CD14-positive monocyte (primary cell): ENCODE measurements at places on chromosomes 6 and 20.
A peak's percentile ranks its signal among the peaks of the same experiment; 100 is the strongest.

GRCh38 chr20:62134735-62135231 lies 8.4 kb downstream of the PSMA7 start:
- no peaks in the 10 kb centered on the region for H3K27me3 ChIP-seq
- peak; percentile 64 for DNase-seq
- peaks cover 40% of the 10 kb centered on the region for H3K4me1 ChIP-seq
- peaks cover 90% of the 10 kb centered on the region for H3K36me3 ChIP-seq
- H3K27ac ChIP-seq, result peak overlapping the region; percentile 79

GRCh38 chr6:29908710-29909109 lies 33.6 kb upstream of the HLA-A start:
- peaks cover 3% of the 10 kb centered on the region for H3K27me3 ChIP-seq
- DNase-seq, result no peak

GRCh38 chr6:44529146-44529905 lies 141.8 kb downstream of the CDC5L start:
- no peaks in the 10 kb centered on the region for H3K27me3 ChIP-seq
- no peak overlapping the region for H3K4me3 ChIP-seq
- H3K36me3 ChIP-seq, result no peaks in the 10 kb centered on the region
- no peak for DNase-seq
- peaks cover 13% of the 10 kb centered on the region for H3K4me1 ChIP-seq

DNA sequence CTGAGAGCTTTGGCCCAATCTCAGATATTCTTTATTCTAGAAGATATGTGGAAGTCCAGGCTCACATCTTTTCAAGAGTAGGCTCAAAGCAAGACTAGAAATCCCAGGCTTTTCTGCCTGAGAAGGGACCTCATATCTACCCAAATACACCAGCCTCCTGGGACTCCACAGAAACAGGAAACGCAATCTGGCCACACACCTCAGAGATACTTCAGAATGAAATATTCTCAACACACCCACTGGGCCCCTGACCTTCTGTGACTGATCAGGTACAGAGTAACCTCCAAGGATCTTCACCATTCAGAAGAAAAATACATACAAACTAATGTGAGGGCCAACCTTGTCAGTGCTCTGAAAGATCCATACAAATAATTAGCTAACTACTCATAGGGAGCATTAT lies 183.2 kb downstream of the HIVEP2 start:
- no peaks in the 10 kb centered on the region for H3K27me3 ChIP-seq
- peaks cover 28% of the 10 kb centered on the region for H3K36me3 ChIP-seq
- no peak overlapping the region for H3K27ac ChIP-seq
- no peak overlapping the region for H3K4me3 ChIP-seq
- DNase-seq, result no peak

- no peaks in the 10 kb centered on the region for H3K4me1 ChIP-seq
- no peak overlapping the region for H3K27ac ChIP-seq
- H3K4me3 ChIP-seq, result no peak overlapping the region
- no peak for DNase-seq
- no peaks in the 10 kb centered on the region for H3K36me3 ChIP-seq
- no peaks in the 10 kb centered on the region for H3K27me3 ChIP-seq
These were observed 15.9 kb downstream of the SLC22A23 start for GRCh38 chr6:3440911-3441310.

GRCh38 chr20:54598352-54598751 lies 123.0 kb downstream of the DOK5 start:
- H3K4me1 ChIP-seq, result no peaks in the 10 kb centered on the region
- no peak for DNase-seq
- H3K4me3 ChIP-seq, result no peak overlapping the region
- H3K27me3 ChIP-seq, result no peaks in the 10 kb centered on the region
- no peak overlapping the region for H3K27ac ChIP-seq

DNA sequence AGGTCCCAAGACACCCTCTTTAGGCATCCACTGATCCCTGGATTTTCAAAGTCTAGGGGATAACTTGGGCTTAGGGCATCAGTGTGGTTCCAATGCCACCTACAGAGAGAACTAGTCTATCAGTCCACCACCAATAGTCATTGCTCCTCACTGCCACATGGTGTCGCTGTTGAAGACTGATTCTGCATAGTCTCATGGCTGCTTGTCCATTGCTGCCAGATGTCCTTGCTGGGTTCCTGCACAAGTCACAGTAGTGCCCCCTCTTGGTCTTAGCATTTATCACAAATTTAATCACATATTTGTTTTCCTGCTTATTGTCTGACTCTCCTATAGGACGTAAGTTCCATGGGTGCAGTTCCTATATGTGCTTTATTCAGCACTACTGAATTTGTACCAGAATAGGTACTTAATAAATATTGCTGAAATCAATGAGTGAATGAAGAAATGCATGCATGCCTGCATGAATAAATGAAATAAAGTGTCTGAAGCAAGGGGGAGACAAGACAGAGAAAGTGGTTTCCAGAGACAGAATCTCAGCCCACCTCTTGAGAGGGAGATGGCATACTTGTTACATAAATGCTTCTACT lies 45.9 kb upstream of the RALY start:
- H3K36me3 ChIP-seq, result no peaks in the 10 kb centered on the region
- no peaks in the 10 kb centered on the region for H3K4me1 ChIP-seq
- no peak overlapping the region for H3K4me3 ChIP-seq
- no peak overlapping the region for H3K27ac ChIP-seq

- DNase-seq, result no peak
- peaks cover 31% of the 10 kb centered on the region for H3K4me1 ChIP-seq
- no peaks in the 10 kb centered on the region for H3K36me3 ChIP-seq
- H3K27ac ChIP-seq, result no peak overlapping the region
- H3K4me3 ChIP-seq, result no peak overlapping the region
These were observed 26.7 kb downstream of the JARID2 start for GRCh38 chr6:15272562-15272961.

DNA sequence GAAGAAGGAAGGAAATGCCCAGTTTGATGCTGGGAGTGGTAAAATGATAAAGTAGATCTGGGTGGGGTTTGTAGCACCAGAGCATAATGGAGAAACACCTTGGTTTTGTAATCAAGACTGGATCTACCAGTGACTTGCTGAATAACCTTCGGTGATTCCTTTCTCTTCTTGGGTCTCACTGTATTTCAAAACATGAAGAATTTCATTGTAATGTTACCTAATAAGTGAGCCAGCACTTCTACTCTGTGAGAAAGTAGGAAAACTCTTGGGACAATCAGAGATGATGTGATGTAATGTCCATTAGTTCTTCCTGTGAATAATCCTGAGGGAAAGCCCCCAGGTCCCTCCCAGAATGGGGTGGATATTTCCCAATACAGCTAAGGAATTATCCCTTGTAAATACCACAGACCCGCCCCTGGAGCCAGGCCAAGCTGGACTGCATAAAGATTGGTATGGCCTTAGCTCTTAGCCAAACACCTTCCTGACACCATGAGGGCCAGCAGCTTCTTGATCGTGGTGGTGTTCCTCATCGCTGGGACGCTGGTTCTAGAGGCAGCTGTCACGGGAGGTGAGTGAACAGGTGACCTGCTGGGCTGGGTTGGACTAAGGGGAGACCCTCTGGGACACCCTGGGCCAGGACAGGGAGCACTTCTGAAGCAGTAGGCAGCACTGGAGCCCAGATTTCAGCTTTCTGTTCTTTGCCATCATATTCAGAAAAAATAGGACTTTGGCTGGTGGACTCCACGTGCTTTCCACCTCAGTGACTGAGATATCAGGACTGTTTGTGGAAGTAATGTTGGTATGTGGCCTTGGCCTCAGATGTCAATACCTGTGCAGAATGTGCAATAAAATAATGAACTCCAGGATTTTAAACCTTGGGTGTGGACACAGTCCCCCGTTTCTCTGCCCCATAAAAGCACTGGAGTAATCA lies at the start of gene PI3:
PI3 (plus strand) TSS at position 469 of the 931 bp plus-strand sequence; CDS start at position 490, 21 bp downstream.
- no peak for DNase-seq
- peaks cover 9% of the 10 kb centered on the region for H3K4me1 ChIP-seq
- no peaks in the 10 kb centered on the region for H3K36me3 ChIP-seq
- H3K27ac ChIP-seq, result no peak within 1 kb of the TSS
- no peak within 1 kb of the TSS for H3K4me3 ChIP-seq

GRCh38 chr6:22925304-22925835 lies 356.0 kb downstream of the HDGFL1 start:
- H3K27ac ChIP-seq, result no peak overlapping the region
- H3K4me3 ChIP-seq, result no peak overlapping the region
- DNase-seq, result no peak
- H3K36me3 ChIP-seq, result no peaks in the 10 kb centered on the region
- no peaks in the 10 kb centered on the region for H3K4me1 ChIP-seq

DNA sequence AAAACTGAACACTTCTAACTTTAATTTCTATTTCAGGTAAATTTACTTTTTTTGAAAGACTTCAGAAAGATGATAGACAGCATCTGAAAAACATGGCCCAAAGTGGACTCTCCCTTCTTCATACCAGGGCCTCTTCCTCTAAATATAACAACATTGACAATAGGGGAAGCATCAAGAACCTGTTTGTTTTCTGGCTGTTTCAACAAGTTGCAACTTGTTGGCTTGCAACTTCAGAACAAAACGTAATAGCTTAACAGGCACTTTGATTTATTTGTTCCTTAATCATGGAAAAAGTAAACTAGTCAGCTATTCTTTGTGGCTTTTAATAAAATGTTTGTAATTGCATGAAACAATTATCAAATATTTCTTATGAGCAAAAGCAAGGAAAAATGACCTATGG lies 34.3 kb downstream of the RGS17 start:
- no peak for DNase-seq
- H3K36me3 ChIP-seq, result no peaks in the 10 kb centered on the region
- H3K27me3 ChIP-seq, result no peaks in the 10 kb centered on the region
- H3K4me1 ChIP-seq, result peaks cover 24% of the 10 kb centered on the region

- H3K27me3 ChIP-seq, result no peaks in the 10 kb centered on the region
- H3K27ac ChIP-seq, result no peak overlapping the region
- no peaks in the 10 kb centered on the region for H3K4me1 ChIP-seq
- no peak for DNase-seq
- H3K4me3 ChIP-seq, result no peak overlapping the region
These were observed 613.0 kb downstream of the UTRN start for GRCh38 chr6:144898052-144898689.

DNA sequence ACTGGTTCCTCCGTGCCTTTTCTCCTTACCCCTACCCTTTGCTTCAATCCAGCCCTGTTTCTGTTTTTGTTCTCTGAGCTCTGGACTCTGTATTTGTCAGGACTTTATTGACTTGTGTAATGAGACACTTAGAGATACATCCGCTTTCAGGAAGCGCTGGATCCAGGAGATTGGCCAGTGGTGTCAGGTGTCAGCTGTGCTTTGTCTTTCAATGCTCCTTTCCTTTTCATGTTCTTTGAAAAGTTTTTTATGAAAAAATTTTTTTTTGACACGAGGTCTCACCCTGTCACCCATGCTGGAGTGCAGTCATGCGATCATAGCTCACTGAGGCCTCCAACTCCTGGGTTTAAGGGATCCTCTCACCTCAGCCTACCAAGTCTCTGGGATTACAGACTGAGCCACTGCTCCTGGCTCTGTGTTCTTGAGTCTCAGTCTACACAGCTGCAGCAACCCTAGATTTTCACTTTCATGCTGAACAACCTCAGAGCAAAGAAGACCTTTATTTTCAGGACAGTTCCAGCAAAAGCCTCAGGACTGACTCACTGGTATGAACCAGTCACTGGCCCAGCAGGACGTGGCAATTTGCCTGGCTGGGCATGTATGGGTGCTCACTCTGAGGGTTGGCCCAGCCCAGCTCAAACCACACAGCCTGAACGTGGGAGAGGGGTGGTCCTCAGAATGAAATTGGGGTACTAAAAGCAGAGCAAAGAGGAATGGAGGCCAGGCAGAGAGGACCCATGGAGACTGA lies 108.5 kb downstream of the DHX35 start:
- H3K36me3 ChIP-seq, result no peaks in the 10 kb centered on the region
- no peaks in the 10 kb centered on the region for H3K4me1 ChIP-seq
- H3K4me3 ChIP-seq, result no peak overlapping the region
- no peaks in the 10 kb centered on the region for H3K27me3 ChIP-seq

DNA sequence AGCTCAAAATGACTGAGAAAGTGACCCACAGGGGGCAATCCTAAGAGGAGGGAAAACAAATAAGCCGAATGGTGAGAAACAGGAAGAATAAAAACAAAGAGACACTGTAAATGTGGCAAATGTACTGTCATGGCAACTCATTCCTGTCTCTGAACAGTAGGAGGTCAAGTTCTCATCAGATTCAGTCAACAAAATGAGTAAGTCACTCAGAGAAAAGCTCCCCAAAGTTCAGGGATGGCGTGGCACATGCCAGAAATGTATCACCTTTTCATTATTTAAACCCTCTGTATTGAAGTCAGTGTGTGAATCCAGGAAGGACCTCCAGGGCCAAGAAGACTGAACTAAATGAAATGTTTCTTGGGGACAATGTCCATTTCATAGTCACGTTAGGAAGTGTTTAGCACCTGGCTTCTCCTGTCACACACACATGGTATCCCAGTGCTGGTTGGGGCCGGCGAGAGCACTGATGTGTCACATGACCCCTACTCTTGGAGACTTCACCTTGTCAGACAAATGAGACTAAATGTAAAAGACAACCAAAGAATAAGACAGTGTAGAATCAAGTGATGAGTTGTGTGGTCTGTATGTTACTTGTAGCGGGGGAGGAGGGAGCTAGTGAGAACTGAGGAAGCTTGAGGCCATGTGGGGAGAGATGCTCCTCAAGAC lies 20.7 kb downstream of the CNR1 start:
- no peaks in the 10 kb centered on the region for H3K4me1 ChIP-seq
- no peaks in the 10 kb centered on the region for H3K36me3 ChIP-seq
- DNase-seq, result no peak
- H3K27me3 ChIP-seq, result no peaks in the 10 kb centered on the region
- no peak overlapping the region for H3K4me3 ChIP-seq

GRCh38 chr6:116017546-116018295 lies 43.0 kb downstream of the FRK start:
- no peak for DNase-seq
- H3K4me3 ChIP-seq, result no peak overlapping the region
- H3K27ac ChIP-seq, result no peak overlapping the region
- no peaks in the 10 kb centered on the region for H3K36me3 ChIP-seq
- H3K4me1 ChIP-seq, result no peaks in the 10 kb centered on the region

DNA sequence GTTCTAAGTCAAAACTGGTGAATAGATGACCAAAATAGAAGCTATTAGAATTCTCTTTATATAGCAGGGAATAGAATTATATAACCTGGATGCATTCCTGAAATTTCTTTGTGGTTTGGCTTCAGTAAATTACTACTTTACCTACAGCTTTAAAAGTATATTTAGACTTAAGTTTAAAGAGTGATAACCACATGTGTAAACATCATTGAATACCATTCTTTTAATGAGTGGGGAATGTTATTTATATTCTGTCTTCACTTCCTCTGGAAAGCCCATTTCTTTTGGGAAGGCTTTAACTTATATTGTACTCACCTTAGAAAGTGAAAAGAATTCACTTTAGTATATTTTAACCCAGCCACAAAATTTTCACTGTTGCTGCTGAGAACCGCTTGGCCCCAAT lies 39.1 kb downstream of the PLEKHG1 start:
- H3K27me3 ChIP-seq, result peaks cover 4% of the 10 kb centered on the region
- H3K4me1 ChIP-seq, result no peaks in the 10 kb centered on the region
- H3K4me3 ChIP-seq, result no peak overlapping the region
- no peak overlapping the region for H3K27ac ChIP-seq
- H3K36me3 ChIP-seq, result no peaks in the 10 kb centered on the region
- no peak for DNase-seq
